ENCODE measurements at places on chromosomes 1 and 21.

- no peak for DNase-seq
Observed at GRCh38 chr1:4053774-4054173, 153.7 kb upstream of the C1orf174 start.

DNA sequence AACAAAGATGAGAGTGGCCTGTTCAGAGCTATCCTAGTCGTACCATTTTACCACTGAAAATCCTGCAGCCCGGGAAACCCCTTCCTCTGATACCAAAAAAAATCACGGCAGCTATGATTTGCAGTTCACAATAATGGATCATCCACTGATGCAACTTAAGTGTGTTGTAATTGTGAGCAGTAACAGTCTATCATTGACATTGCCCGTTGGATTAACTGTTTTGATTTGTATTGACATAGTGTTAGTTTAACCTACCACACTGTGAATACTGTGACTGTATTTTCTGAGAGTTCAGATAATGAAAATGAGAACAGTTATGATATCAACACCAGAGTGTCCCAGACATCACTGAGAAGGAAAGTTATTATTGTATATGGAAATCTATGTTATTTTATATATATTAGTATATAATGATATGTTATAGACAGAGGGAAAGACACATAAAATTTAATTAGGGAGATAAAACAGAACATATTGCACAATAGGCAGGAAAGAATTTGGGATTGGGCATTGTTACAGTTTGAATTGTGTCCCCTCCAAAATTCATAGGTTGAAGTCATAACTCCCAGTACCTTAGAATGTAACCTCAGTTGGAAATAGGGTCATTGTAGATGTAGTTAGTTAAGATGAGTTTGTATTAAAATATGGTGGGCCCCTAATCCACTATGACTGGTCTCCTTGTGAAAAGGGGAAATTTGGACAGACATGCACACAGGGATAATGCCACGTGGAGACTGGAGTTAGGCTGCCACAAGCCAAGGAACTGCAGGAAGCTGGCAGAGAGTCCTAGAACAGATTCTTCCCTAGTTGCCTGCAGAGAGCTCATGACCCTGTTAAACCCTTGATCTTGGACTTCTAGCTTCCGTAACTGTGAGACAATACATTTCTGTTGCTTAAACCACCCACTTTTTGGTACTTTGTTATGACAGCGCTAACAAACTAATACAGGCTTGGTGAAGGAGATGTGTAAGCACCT, 54.4 kb downstream of the TLCD4 start:
- no peak for DNase-seq

DNA sequence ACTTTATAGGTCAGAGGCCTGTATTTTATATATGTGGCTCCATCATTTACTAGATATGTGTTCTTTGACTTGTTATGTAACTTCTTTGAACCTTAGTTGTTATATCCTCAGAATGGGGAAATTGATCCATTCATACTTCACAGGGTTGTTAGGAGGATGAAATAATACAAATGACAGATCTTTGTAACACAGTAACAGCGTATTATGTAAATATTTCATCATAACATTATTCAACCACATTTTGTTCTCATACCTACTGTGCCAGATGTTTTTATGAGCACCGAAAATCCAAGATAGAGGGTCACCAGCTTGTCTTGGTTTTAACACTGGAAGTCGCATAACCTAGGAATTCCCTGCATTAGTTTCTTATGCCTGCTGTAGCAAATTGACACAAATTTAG, 3.3 kb downstream of the SUCO start:
- DNase-seq: no peak

DNA sequence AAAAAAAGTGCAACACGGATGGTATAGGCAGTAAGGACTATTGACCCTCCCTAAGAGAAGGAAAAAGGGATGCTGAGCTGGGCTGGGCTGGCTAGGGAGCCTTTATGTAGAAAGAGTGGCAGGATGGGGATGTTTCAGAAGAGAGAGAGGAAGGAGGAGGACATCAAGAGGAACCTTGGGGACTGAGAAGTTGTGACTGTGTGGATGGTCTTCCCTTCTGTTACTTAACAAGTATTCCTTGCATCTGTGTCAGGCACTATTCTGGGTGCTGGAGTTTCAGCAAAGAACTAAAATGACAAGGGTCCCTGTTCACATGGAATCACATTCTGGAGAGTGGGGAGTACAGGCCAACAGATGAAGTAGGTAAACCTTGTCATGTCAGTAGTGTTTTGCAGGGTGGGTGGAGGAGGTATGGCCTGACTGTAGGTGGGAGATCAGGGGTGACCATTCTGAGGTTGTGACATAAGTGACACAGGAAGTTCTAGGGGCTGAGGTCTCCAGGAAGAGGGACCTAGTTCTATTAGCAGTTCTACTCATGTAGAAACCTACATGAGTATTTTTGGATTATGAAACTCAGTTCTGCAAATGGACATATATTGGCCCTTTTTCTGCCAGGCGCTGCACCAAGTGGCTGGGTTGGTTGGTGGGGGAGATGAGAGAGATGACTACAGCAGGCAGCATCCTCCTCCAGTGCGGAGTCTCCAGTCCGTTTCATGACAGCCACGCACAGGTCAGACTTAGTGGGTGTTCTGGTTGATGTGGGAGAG, 53.8 kb downstream of the PRDM2 start:
- DNase-seq: no peak

- DNase-seq: no peak
Observed at GRCh38 chr21:39009587-39010225, 173.5 kb downstream of the PSMG1 start.

DNA sequence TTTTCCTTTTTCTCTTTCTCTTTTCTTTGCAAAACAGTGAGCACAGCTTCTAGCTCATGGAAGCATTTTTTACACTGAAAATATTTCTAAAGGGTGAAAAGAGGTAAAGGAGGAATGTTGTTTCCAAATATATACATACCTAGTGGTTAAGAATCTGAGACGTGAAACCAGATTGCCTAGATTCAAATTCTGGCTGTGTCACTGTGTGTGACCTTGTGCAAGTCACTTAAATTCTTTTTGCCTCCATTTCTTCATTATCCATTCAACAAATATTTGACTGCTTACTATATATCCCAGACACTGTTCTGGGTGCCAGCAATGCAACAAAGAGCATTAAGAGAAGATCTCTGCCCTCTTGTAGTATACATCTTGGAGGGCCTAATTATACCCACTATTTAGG, 53.3 kb downstream of the ZFYVE9 start:
- DNase-seq: no peak

GRCh38 chr1:180530501-180530900, 28.1 kb upstream of the ACBD6 start:
- DNase-seq: no peak
